Amniotic epithelial cell (primary cell): ENCODE measurements at places on chromosomes 1 and 21.

DNA sequence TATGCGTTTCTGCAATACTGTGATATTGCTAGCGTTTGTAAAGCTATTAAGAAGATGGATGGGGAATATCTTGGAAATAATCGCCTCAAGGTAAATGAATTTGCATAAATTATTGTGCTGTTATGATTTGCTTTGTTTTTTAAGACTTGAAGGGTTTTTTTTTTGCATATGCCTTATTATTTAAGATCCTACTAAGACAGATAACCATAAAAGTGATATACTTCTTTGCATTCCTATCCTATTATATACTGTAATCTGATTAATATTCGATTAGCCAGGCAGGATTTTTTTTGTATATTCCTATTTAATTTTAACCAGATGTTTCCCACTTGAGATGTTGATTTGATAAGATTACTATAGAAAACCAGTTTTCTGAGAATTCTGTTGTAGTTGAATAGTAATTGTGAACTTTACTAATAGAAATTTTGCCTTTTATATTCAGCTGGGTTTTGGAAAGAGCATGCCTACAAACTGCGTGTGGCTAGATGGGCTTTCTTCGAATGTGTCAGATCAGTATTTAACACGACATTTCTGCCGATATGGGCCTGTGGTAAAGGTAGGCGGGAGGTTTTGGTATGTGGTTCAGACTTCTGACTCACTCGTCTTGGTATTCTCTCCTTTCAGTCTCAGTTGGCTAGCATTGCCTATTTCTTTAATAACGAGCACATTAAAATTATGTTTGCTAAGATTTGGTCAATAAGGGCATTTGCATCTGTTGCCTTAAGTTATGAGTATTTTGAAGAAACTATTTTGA lies 56.8 kb downstream of the ZBTB17 start:
- DNase-seq, result peak; percentile 73

- DNase-seq, result peak; percentile 94
Observed at GRCh38 chr1:183277821-183278738, 92.0 kb downstream of the LAMC2 start.

DNA sequence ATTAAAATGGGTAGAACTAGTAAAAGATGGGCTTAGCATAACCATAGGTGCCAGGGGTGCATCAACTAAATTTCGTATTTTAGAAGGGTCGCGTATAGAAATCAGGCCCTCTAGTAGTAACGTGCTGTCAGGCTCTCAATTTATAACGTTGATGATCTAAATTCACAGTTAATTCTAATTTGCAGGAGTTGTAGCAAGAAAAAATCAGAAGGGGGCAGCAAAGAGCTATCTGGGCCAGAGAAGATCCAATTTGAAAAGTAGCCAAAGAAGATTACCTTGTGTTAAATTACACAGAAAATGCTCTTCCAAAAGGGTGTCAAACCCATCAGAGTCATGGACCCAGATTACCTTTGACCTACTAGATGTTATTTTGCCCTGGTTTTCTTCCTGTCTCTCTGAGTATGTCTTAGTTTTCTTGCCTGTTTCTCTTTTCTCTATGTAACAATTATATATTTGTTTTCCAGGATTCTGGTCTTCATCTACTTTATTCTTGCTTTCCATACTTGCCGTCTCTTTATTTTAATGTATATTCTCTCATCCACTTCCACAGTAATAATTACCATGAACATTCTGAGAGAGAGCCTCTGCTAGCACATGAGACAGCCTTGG lies 1030.9 kb downstream of the AMY1C start:
- peak; percentile 2 for DNase-seq

GRCh38 chr1:183505454-183506089 lies 33.3 kb downstream of the SMG7 start:
- DNase-seq, result no peak

GRCh38 chr21:46062471-46063211 lies 35.3 kb upstream of the COL6A2 start:
- DNase-seq, result no peak

- peak; percentile 17 for DNase-seq
Observed at GRCh38 chr1:22780696-22781095, 70.1 kb downstream of the EPHB2 start.

DNA sequence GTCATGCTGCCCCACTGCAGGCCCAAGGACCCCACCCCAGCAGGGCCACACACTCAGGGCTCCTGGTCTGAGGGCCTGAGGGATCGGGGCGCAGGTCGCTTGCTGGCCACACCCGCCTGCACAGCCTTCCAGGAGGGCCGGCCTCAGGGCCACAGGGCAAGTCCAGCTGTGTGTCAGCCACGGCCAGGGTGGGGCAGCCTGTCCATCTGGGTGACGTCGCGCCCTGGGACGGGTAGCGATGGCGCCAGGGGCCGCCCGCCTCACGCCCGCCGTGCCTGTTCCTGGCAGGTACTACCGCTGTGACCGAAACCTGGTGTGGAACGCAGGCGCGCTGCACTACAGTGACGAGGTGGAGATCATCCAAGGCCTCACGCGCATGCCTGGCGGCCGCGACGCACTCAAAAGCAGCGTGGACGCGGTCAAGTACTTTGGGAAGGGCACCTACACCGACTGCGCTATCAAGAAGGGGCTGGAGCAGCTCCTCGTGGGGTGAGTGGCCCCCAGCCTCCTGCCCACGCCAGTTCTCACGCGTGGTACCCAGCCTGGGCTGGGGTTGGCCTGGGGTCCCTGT lies 2.5 kb downstream of the COL6A1 start:
- no peak for DNase-seq

DNA sequence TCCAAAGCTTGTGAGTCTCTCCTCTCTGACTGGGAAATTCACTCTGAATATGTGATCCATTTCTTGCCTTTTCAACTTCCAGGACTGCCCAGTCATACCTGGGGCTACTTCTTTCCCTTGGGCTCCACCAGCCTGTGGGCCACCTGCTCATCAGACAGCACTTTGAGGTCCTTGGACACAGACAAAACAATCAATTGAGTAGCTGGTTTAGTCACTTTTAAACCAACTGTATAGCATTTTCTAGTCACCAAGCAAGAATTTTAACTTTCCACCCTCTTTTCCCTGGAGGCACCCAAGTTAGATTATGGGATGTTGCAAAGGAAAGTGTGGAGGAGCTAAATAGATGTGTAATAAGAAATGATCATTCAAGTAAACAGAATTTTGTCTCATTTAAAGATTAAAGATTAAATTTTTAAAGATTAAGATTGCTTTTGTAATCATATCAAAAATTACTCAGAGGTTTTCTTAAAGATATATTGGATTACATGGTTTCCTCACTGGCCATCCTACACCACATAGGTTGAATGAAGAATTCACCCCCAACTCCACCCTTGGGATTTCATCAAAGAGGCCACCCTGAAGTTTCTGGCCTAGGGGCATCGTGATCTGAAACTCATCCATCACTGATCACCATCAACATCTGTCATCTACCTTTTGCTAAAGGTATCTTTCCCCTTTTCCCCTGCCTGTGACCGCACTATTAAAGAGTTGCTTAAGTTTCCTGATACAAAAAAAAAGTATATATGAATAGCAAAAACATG lies 219.2 kb upstream of the NR5A2 start:
- DNase-seq, result no peak

DNA sequence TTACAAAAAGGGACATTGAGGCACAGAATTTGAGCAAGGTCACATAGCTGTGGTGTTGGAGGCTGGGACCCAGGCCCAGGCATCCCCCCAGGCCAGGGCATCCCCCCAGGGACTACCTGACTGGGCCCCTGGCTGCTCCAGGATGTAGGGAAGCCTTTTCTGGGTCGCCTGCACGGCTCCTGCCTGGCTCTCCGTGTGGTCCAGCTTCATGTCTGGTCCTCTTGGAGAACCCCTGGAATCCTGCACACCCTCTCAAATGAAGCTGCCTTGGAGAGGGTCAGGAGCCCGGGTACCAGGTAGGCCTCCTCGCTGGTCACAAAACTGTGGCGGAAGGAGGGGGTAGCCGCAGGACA lies 919 bp upstream of the CELSR2 start:
- DNase-seq, result no peak

DNA sequence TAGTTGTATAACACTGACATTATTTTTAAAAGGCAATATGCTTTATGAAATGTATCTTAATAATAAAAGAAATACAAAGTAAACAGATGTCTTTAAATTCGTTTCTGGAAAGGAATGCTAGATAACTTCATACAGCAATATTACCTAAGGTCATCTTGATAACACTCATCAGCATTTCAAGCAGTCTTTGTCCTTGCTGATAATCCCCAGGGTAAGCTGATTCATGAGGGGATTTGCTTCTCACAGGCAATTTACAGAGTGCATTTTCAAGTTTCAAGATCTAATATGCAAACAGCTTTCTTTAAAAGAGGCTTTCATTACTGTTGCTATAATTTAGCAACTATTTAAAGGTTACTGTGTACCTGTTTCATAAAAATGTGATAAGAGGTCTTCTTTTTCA lies 75.2 kb upstream of the NEK2 start:
- DNase-seq, result peak; percentile 77

- DNase-seq, result peak; percentile 92
Observed at GRCh38 chr1:93844262-93845045, 34.6 kb downstream of the DNTTIP2 start.

- no peak for DNase-seq
Observed at GRCh38 chr1:109906839-109907180, 3.8 kb upstream of the CSF1 start.

- DNase-seq, result no peak
Observed at GRCh38 chr1:168720839-168721238, 8.2 kb downstream of the DPT start.

GRCh38 chr1:217331698-217332097 lies 299.2 kb downstream of the GPATCH2 start:
- DNase-seq, result no peak

DNA sequence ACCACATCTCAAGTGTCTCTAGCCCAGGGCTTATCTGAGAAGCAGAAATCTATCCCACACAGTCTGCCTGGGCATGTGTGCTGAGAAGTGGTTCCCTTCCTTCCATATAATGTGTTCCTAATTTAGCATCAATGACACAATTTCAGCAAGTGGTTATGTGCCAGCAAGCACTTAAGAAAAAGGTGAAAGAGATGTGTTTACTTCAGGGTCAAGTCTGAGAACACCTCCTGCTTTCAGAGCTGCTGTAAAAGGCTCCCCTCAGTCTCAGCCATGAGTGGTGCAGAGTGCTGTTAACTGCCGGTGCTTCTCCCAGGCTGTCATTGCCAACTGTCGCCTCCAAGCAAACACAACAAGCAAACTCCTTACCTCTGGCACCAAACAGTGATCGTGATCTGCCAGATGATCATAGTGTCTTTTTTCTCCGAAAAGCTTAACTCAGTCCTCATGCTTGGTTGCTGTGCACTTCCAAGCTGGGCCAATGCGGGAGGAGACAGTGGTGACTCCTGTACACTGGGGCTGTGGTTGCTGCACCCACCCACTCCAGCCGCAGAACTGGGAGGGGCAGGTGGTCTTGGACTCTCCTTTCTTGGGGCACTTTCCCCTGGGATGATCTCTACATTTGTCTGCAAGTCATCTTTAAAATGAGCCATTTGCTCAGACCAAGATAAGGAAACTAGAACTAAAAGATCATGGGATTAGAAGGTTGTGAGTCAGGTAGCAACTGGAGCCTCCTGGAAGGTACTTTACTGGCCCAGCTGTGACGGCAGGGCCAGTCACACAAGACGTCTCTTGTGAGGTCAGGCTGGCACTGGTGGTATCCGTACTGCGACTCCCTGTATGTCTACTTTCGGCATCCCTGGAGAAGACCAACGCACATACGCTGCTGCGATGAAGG lies 32.4 kb downstream of the ATP1A1 start:
- no peak for DNase-seq

DNA sequence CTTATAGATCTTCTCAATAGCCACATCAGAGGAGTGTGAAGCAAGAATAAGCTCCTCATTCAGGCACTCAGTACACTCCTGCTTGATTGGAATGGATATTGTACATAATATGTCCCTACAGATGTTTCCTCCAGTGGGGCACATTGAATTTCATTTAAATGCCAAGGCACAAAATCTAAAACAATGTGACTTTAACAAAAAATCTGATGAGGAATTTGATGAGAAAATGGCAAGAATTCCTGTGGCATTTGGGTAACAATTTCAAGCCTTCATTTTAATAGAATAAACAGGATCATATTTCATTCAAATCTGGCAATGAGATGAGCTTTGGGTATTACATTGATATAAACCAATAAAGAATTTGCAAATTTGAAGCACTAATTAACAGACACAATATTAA lies 307.7 kb upstream of the PKN2 start:
- DNase-seq, result no peak

GRCh38 chr21:20086508-20086907 lies 911.7 kb upstream of the NCAM2 start:
- DNase-seq, result no peak

GRCh38 chr1:60600532-60600931 lies 481.8 kb upstream of the NFIA start:
- no peak for DNase-seq

DNA sequence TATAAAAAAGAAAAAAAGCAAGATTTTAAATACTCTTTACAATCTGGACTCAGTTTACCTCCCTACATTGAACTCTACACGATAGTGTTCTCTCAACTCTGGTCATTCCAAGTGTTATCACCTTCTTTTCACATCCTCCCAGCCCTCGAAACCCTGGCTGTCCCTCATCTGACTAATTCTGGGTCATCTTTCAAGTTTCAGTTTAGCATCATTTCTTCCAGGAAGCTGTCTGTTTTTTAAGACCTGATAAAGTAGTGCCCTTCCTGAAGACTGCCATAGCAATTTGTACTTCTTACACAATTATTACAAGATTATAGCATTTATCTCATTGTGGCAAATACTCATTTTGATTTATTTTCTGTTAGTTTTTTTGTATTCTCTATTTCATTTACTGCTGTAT lies 1.2 kb downstream of the ALG14 start:
- DNase-seq, result no peak

- DNase-seq, result peak; percentile 39
Observed at GRCh38 chr1:160625725-160626498, 20.9 kb downstream of the SLAMF1 start.

- DNase-seq, result no peak
Observed at GRCh38 chr1:219149009-219149577, 24.6 kb upstream of the LYPLAL1 start.

DNA sequence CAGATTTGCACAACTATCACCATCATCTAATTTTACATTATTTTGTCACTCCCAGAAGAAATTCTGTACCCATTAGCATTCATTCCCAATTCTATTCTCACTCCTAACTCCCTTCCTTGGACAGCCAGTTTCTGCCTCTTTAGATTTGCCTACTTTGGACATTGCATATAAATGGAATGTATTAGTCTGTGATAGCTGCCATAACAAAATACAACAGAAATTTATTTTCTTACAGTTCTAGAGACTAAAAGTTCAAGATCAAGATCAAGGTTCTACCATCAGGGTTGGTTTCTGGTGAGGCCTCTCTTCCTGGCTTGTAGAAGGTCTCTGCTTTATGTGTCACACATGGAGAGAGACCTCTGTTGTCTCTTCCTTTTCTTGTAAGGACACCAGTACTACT lies 61.9 kb downstream of the ALG6 start:
- no peak for DNase-seq
